ENCODE measurements at places on chromosomes 7 and 10.

GRCh38 chr7:44045226-44046014, 918 bp downstream of the DBNL start:
- H3K27ac ChIP-seq = peak overlapping the region; percentile 71
- DNase-seq = no peak
- H3K27me3 ChIP-seq = peaks cover 3% of the 10 kb centered on the region
- no peaks in the 10 kb centered on the region for H3K36me3 ChIP-seq
- peaks cover 20% of the 10 kb centered on the region for H3K4me1 ChIP-seq
- peak overlapping the region; percentile 79 for H3K4me3 ChIP-seq

DNA sequence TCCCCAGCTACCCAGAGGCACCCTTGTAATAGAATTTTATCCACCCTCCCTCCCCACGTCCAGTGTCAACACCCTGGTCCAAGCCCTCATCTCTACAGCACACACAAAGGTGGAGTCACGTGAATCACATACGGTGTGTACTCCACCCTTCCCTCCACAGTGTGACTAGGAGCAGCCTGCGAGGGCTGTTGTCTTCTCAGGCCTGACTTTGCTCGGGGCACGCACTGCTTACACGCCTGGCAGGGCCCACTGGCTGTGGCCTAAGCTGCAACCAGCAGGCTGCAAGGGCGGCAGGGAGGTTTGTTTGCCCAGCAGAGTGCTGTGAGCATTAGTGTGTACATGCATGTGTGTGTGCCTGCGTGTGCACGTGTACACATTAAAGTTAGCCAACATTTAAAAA, 93.7 kb downstream of the COBL start:
- no peak overlapping the region for H3K4me3 ChIP-seq
- H3K36me3 ChIP-seq = no peaks in the 10 kb centered on the region
- no peaks in the 10 kb centered on the region for H3K4me1 ChIP-seq
- no peak overlapping the region for H3K27ac ChIP-seq

- no peaks in the 10 kb centered on the region for H3K4me1 ChIP-seq
- H3K4me3 ChIP-seq = no peak overlapping the region
- no peak for DNase-seq
- no peaks in the 10 kb centered on the region for H3K36me3 ChIP-seq
- peaks cover 19% of the 10 kb centered on the region for H3K27me3 ChIP-seq
Measured at GRCh38 chr10:86342111-86342863, 24.3 kb downstream of the GRID1 start.

DNA sequence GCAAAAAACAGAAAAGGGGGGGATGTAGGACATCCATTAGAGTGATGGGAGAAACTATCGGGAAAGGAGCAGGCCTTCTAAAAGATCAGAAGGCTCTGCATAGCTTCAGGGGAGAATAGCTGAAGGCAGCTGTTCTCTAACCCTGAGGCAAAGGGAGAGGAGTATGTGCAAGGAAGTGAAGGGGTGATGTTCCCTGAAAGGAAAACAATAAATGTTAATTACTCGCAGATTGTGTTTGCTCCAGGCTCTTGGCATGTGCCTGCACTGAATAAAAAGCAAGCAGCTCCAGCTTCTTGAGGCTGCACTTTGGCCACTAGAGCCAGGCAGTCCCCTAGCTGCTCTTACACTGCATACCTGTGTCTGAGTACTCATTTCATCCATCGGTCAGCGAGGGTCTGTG, 14.4 kb upstream of the STARD3NL start:
- peaks cover 4% of the 10 kb centered on the region for H3K27me3 ChIP-seq
- H3K27ac ChIP-seq = no peak overlapping the region
- no peak for DNase-seq
- no peaks in the 10 kb centered on the region for H3K36me3 ChIP-seq

DNA sequence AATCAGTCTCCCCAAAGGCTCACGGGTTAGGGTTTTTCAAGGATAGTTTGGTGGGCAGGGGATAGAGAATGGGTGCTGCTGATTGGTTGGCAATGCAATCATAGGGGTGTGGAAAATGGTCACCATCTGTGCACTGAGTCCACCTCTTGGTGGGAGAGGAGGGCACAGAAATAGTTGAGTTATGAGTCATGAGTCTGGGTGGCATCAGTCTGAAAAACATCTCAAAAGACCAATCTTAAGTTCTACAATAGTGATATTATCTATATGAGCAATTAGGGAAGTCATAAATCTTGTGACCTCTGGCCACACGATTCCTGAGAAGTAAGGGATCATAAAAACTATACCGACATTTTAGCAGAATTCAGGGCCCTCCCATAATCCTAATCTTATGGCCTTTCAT, 62.7 kb downstream of the LGI1 start:
- no peaks in the 10 kb centered on the region for H3K36me3 ChIP-seq
- H3K27ac ChIP-seq = no peak overlapping the region
- peaks cover 24% of the 10 kb centered on the region for H3K27me3 ChIP-seq
- no peak overlapping the region for H3K4me3 ChIP-seq
- peaks cover 18% of the 10 kb centered on the region for H3K4me1 ChIP-seq

GRCh38 chr7:134098072-134098471, 29.1 kb upstream of the LRGUK start:
- H3K27me3 ChIP-seq = no peaks in the 10 kb centered on the region
- H3K4me1 ChIP-seq = no peaks in the 10 kb centered on the region
- H3K4me3 ChIP-seq = no peak overlapping the region

DNA sequence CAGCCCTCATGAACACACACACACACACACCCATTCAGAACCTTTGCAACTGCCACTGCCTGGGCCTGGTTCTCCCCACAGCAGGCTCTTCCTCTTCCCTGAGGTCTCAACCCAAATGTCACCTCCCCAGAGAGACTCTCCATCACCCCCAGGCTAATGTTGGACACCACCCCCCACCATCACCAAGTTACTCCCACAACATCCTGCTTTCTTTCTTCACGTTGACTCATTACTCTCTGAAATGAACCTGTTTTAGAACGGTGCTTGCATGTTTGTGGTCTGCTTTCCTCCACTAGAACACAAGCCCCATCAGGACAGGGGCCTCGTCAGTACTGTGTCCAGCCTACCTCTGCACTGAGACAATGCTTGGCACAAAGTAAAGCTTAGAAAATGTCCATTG, 16.0 kb downstream of the AFAP1L2 start:
- peaks cover 5% of the 10 kb centered on the region for H3K4me1 ChIP-seq
- no peak for DNase-seq
- no peak overlapping the region for H3K4me3 ChIP-seq
- no peaks in the 10 kb centered on the region for H3K36me3 ChIP-seq

DNA sequence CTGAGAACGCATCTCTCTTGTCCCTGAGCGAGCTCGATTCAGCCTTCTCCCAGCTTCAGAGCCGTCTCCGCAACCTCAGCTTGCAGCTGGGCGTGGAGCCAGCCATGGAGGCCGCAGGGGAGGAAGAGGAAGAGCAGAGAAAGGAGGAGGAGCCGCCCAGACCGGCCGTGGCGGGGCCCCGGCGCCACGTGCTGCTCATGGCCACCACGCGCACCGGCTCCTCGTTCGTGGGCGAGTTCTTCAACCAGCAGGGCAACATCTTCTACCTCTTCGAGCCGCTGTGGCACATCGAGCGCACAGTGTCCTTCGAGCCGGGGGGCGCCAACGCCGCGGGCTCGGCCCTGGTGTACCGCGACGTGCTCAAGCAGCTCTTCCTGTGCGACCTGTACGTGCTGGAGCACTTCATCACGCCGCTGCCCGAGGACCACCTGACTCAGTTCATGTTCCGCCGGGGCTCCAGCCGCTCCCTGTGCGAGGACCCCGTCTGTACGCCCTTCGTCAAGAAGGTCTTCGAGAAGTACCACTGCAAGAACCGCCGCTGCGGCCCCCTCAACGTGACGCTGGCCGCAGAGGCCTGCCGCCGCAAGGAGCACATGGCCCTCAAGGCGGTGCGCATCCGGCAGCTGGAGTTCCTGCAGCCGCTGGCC, 43.2 kb downstream of the CHST3 start:
- H3K27ac ChIP-seq = peak overlapping the region; percentile 59
- DNase-seq = no peak
- H3K4me3 ChIP-seq = no peak overlapping the region
- no peaks in the 10 kb centered on the region for H3K27me3 ChIP-seq
- H3K4me1 ChIP-seq = peaks cover 31% of the 10 kb centered on the region

GRCh38 chr7:116497708-116498107, 1.8 kb upstream of the CAV2 start:
- no peak overlapping the region for H3K4me3 ChIP-seq
- no peaks in the 10 kb centered on the region for H3K27me3 ChIP-seq
- H3K27ac ChIP-seq = no peak overlapping the region
- no peak for DNase-seq
- H3K4me1 ChIP-seq = peaks cover 19% of the 10 kb centered on the region

GRCh38 chr10:22992075-22992474, 64.2 kb downstream of the ARMC3 start:
- DNase-seq = no peak
- peaks cover 1% of the 10 kb centered on the region for H3K27me3 ChIP-seq
- H3K27ac ChIP-seq = no peak overlapping the region

- peaks cover 61% of the 10 kb centered on the region for H3K27me3 ChIP-seq
- no peak overlapping the region for H3K27ac ChIP-seq
- DNase-seq = no peak
- no peak overlapping the region for H3K4me3 ChIP-seq
Measured at GRCh38 chr10:84549368-84550165, 221.2 kb downstream of the CCSER2 start.

DNA sequence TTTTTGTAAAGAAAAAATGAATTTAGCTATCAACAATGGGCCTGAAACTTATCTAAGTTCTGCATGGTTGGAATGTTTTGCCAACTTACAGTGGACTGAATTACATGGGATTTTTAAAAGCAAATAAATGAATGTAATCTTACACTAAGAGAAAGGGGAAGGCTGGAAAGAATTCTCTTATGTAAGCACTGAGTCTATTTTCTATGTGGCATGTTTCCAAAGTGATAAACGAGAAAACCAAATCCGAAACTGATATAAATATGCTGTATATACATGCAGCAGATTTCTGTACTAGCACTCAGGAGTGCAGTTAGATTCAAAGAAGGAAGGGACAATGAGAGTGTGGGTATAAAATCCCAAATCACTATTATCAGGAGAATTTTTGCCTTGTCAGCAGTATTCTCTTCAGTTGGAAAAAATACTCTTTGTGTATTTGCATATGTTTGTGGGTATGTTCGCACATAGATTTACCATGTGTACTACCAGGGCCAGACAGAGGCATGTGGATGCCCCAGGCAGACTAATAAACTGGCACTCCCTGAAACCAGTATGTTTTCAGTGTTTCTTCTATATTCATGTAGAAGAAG, 334.3 kb upstream of the SEMA3D start:
- no peak for DNase-seq
- H3K27ac ChIP-seq = peak overlapping the region; percentile 82
- H3K27me3 ChIP-seq = no peaks in the 10 kb centered on the region
- no peak overlapping the region for H3K4me3 ChIP-seq
- H3K4me1 ChIP-seq = peaks cover 32% of the 10 kb centered on the region

DNA sequence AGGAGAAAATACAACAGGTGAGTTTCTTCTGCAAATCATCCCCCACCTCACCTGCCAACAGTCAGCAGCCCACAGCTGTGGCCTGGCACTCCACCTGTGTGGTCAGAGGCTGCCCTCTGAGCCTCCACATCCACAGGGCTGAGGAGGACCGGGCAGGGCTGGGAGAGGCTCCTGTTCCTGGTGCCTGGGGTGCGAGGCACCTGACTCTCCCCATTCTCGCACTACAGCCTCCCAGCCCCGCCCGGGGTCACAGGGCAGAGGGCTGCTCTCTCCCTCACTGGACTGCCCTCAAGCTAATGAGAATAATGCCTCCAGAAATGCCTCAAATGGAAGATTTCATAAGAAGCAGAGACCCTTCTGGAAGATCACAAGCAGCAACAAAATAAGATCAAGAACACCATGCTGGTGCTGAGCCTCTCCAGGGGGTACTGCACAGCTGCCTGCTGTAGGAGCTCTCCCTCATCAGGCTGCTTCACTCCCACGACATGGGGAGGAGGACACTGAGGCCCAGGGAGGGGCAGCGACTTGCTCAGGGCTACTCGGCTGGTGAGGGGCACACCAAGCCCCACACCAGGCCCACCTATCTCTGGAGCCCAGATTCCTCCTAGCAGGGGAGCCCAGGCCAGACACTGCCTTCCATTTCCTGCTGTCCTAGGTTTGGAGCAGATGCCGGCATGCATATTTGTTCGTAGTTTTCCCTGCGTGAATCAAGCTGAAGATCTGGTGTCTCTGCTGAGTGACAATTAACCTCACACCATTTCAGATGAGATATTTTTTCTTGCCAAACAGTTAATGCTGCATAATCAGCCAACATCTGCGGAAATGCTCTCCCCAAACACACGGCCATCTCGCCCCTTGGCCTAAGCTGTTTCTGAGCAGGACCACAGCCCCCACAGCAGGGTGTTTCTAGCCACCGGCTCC, 76.5 kb downstream of the FAM53B start:
- H3K4me1 ChIP-seq = peaks cover 19% of the 10 kb centered on the region
- peaks cover 4% of the 10 kb centered on the region for H3K36me3 ChIP-seq
- no peaks in the 10 kb centered on the region for H3K27me3 ChIP-seq
- H3K27ac ChIP-seq = peak overlapping the region; percentile 82
- no peak overlapping the region for H3K4me3 ChIP-seq

DNA sequence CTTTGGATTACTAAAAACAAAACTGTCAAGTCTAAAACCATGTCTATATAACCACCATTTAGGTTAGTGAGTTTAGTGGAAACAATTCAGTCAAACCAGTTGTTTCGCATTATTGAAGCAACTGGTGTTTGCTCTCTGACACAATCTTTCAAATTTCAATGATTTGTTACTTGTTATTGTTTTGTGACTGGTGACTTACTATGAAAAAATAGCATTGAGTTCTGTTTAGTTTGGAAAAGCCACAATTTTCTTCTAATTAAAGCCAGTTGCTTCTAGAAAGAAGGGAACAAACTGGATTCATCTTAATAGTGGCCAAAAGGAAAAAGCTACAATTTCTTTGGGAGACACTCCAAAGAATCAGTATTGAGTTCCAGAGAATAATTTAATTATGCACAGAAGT, 30.4 kb downstream of the LAMB4 start:
- peaks cover 45% of the 10 kb centered on the region for H3K4me1 ChIP-seq
- H3K36me3 ChIP-seq = no peaks in the 10 kb centered on the region
- H3K27me3 ChIP-seq = no peaks in the 10 kb centered on the region
- no peak overlapping the region for H3K4me3 ChIP-seq
- H3K27ac ChIP-seq = peak overlapping the region; percentile 43
- DNase-seq = no peak

GRCh38 chr10:49187950-49188761, at the start of gene TMEM273:
TMEM273 (minus strand) TSS chr10:49188391; CDS start chr10:49188336, 55 bp downstream.
- no peak for DNase-seq
- no peaks in the 10 kb centered on the region for H3K4me1 ChIP-seq
- H3K27me3 ChIP-seq = peaks cover 42% of the 10 kb centered on the region
- no peak within 1 kb of the TSS for H3K27ac ChIP-seq

- H3K36me3 ChIP-seq = no peaks in the 10 kb centered on the region
- H3K4me3 ChIP-seq = no peak overlapping the region
- H3K4me1 ChIP-seq = peaks cover 17% of the 10 kb centered on the region
- no peaks in the 10 kb centered on the region for H3K27me3 ChIP-seq
- DNase-seq = no peak
Measured at GRCh38 chr7:91835826-91836368, 44.6 kb downstream of the MTERF1 start.

DNA sequence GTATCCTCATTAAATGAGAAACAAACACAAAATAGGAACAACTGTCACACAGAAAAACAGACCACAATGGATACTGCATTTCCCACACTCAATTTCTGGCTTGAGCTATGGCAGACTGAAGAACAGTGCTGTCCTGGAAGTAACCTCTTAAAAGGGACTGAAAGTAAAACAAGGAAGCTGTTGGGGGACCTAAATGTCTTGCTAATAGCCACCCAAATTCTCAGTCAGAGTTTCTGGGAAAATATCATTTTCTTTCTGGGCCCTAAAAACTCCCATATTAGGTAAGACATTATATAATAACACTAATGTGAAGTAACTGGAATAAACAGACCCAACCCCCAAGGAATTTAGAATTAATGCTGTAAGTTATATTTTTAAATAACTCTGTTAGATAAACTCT, 80.9 kb upstream of the TFEC start:
- no peak for DNase-seq
- peaks cover 4% of the 10 kb centered on the region for H3K36me3 ChIP-seq
- H3K27me3 ChIP-seq = no peaks in the 10 kb centered on the region
- H3K4me1 ChIP-seq = peaks cover 16% of the 10 kb centered on the region
- no peak overlapping the region for H3K4me3 ChIP-seq

All from mesothelial cell of epicardium (in vitro differentiated cells).